ENCODE measurements at places on chromosomes 4 and X. TPM values are rescaled to one million over a fixed set of nuclear protein-coding genes. Genes with fewer than 3 reads are reported as not detected.

- no peak for DNase-seq
Measured at GRCh38 chr4:139367421-139368090, 65.3 kb upstream of the NDUFC1 start.

DNA sequence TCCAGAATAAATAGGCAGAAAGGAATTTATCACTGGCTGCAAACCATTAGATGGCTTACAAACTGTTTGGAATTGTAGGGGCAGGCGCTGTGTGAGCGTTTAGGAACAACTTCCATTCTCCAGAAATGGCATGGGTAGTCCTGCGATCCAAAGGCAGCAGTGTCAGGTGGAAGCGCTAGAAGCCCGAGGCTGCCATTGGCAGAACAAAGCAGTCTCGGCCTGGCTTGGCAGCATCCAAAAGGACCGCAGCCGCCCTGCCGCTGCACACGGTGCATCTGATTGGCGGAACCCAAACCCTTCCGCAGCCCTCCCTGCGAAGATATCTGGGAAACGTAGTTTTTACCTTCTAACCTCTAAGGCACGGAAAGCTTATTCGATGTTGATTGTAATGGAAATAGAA is 23.6 kb upstream of the YTHDC1 start:
- peak; percentile 55 for DNase-seq

GRCh38 chr4:86582410-86582809 is 11.7 kb upstream of the PTPN13 start:
- no peak for DNase-seq

- no peak for DNase-seq
Measured at GRCh38 chr4:6378493-6379445, 93.6 kb downstream of the PPP2R2C start.

The NLRP2B gene
- 0.20 TPM for total RNA-seq

DNA sequence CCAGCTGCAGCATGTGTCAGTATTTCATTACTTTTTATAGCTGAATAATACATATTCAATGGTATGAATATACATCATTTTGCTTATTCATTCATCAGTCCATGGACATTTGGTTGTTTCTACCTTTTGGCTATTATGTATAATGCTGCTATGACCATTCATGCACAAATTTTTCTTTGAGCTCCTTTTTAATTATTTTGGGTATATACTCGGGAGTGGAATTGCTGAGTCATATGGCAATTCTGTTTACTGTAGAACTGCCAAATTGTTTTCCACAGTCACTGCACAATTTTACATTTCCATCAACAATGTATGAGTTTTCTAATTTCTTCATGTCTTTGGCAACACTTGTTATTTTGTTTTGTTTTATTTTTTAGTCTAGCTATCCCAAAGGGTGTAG is 405.9 kb upstream of the PITX2 start:
- no peak for DNase-seq

The AFF1 gene
- total RNA-seq: 25.4 TPM

GRCh38 chrX:3449287-3449686 is 102.8 kb upstream of the MXRA5 start:
- DNase-seq: no peak

DNA sequence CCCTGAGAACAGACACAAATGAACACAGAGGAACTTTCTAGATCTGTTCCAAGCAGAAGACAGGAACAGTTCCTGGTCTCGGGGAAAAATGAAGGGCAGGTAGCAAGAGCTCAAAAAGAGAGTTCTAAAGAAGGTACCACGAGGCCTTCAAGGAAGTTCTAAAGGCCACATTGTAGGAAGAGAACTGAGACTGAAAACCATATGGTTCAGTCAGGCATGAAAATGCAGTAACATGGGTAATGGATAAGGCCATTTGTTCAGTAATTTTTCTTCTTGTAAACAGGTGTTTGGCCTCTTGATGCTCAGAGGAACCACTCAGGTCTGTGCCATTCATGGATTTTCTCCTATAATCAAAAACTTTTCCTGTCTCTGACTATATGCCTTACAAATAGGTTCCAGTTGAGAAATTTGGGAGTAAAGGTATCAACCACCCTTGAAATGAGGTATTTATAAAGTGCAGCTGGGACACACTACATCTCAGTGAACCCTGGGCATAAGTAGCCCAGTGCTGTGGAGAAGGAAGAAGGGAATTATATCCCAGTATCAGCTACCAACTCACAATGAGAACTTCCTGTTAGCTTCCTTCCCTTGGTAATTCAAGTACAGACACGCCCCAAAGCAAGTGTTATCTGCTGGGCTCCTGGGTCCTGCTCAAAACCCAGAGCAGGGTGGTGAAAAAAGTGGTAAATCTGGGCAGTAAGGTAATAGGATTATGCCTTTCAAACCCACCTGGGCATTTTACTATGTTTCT is 277.9 kb downstream of the KLHL13 start:
- DNase-seq: no peak

DNA sequence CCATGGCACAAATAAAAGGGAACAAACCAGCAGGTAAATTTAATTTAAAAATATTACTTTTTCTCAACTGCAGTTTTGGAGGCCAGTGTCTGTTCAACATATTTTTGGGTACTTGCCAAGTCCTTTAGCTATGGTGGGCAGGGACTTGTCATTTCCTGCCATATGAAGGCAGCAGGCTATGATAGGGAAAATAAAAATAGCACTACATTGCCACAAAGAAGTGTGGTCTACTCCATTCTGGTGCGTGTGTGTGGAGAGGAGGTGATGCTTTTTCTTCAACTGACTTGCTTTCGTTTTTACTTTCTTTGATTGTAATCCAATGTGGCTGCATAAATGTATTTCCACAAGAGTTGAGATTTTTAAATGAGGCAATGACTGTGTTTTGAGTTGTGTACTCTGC is 17.2 kb downstream of the GPR174 start:
- DNase-seq: no peak

- DNase-seq: no peak
Measured at GRCh38 chr4:4477391-4477790, 64.5 kb downstream of the STX18 start.

The EMCN gene
- 20.1 TPM for total RNA-seq

The PABPC1L2A gene
- total RNA-seq: not detected

- DNase-seq: peak; percentile 20
Measured at GRCh38 chr4:126136922-126137781, 822.4 kb downstream of the FAT4 start.

The ASMT gene
- 0.20 TPM for total RNA-seq

- no peak for DNase-seq
Measured at GRCh38 chrX:103183912-103184311, 31.0 kb upstream of the BEX4 start.

DNA sequence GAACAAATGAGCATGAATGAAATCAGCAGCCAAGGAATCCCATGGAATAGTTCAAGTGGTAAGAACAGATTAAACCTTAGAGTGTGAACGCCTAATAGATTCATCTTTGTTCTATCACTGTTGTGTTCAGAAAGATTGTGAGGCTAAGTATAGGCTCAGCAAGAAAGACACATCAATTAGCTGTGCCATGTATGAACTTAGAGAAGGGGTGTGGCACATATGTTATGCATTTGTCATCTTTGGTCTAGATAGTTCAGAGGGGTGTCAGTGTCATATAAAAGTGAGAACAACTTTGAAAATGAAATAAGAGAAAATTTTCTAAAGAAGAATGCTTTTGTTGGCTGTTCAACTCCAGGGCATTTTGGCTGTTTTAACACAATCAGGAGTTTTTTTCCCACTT is 9.4 kb downstream of the DAPP1 start:
- DNase-seq: no peak

The FAM133A gene
- total RNA-seq: 0.30 TPM

GRCh38 chrX:110399497-110399896 is 40.8 kb downstream of the RTL9 start:
- no peak for DNase-seq

GRCh38 chr4:109996526-109996925 is 83.8 kb downstream of the EGF start:
- DNase-seq: no peak

The STPG2 gene
- total RNA-seq: 0.59 TPM

DNA sequence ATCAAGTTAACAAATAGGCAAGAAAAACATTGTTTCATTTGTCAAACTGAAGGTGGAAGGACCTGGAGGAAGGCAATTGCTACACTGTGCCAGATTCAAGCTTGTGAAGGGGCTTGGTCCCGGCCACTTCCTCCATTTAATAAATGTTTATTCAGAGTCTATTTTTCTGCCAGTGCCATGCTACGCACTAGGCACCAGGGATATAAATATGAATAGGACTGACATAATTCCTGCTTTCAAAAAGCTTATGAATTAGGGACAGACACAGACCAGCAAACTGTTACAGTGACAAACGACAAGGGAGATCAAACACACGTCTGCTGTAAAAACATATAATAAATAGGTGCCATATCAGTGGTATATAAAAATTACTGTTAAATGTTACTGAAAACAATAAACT is 571 bp downstream of the TLR6 start:
- no peak for DNase-seq

- no peak for DNase-seq
Measured at GRCh38 chr4:136935305-136935704, 597.0 kb downstream of the PCDH18 start.

The S100G gene
- total RNA-seq: not detected

GRCh38 chr4:77581724-77582123 is 23.9 kb upstream of the CXCL13 start:
- DNase-seq: no peak

- no peak for DNase-seq
Measured at GRCh38 chrX:21151051-21151450, 223.2 kb upstream of the CNKSR2 start.

Measured in skin of body (tissue), 3 donors.